Stimulated activated CD4-positive, alpha-beta T cell treated with anti-CD3 and anti-CD28 coated beads, Interleukin-15, amount 100 ng/mL, for 24 hours (primary cell): ENCODE measurements at places on chromosomes 4 and X.

GRCh38 chr4:6123116-6123515 lies 77.2 kb downstream of the JAKMIP1 start:
- DNase-seq = no peak

- no peak for DNase-seq
These were observed 25.6 kb downstream of the ATP10D start for GRCh38 chr4:47510506-47511143.

GRCh38 chr4:17033025-17033767 lies 134.8 kb upstream of the LDB2 start:
- DNase-seq = no peak

GRCh38 chrX:108029928-108030711 lies 14.7 kb upstream of the VSIG1 start:
- no peak for DNase-seq

GRCh38 chr4:161936625-161937550 lies 226.9 kb downstream of the FSTL5 start:
- DNase-seq = no peak

DNA sequence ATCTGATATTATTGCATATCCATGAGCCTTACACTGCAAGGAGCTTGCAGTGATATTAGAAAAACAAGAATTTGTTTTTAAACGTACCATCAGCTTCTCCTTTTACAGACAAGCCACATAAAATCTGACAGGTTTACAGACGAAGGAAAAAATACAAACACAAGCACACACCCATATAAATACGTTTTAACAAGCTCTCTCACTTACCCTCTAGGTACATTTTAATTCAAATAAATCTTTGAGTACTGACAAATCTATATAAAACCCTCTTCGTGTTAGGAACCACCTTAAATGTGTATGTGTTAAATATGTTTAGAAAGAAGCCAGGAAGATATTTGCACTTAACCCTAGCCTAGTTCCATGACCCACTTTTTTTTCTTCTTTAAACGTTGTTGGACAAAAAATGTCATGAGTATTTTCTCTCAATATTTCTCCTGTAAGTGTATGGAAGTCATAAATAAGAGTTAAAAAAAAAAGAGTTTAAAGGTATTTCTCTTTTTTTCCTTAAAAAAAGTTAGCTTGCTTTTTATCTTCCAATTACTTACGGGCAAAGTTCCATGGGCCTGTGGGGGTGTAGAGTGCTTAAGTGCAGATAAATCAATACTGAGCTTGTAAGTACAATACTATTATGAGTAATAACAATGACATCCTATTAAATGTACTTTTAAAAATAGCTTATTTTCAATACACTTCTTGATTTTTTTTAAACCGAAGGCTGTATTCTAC lies 1.5 kb downstream of the ARAP2 start:
- peak; percentile 18 for DNase-seq

- DNase-seq = no peak
These were observed 722 bp upstream of the NBDY start for GRCh38 chrX:56728321-56728720.

GRCh38 chr4:84215217-84215616 lies 283.9 kb downstream of the NKX6-1 start:
- no peak for DNase-seq

- peak; percentile 1 for DNase-seq
These were observed 351.9 kb upstream of the FTHL17 start for GRCh38 chrX:31423609-31424189.

DNA sequence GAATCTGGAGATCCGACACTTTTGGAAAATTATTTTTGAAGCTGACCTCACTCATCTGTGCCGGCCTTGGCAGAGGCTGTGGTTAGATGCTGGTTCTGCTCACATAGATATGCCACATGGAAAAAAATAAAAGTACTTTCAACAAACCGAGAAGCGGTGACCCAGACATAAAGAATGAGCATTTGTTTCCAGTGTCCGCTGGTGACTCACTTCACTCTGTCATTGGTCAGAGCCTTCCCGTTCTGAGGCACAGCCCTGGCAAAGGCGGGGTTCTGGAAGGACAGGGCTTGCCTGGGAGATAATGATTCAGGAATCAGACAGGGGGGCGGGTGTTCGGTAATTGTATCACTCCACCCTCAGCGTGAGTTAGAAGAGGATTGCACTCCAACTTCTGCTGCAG lies 172.4 kb upstream of the MXRA5 start:
- DNase-seq = no peak

- DNase-seq = peak; percentile 62
These were observed 10.4 kb downstream of the L1CAM start for GRCh38 chrX:153875391-153876111.

DNA sequence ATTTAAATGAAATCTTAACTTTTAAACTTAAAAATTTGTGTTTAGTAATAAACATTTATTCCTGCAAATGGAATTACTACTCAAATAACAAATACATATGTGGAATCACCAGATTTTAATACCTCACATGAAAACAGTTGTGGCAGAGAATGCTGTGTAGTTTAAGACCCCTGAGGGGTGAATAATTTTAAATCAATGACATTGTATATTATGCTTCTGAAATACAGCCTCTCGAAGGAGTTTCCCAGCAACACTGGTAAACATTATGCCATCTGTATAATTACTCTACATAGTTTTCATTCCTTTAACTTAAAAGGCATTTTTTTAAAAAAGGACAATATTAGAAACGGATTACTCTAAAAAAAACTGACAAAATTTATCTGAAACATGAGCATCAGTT lies 2313.3 kb downstream of the ARAP2 start:
- DNase-seq = no peak

- no peak for DNase-seq
These were observed 53.1 kb downstream of the TIGD2 start for GRCh38 chr4:89164400-89164799.

- DNase-seq = no peak
These were observed 5.5 kb upstream of the HMX1 start for GRCh38 chr4:8876982-8877779.

- DNase-seq = no peak
These were observed 48.7 kb upstream of the SLC7A11 start for GRCh38 chr4:138290805-138291204.
